ENCODE measurements at places on chromosomes 13 and 19. TPM values are rescaled to one million over a fixed set of nuclear protein-coding genes. Genes with fewer than 3 reads are reported as not detected.

Gene MED26
- 7.1 TPM for total RNA-seq

Gene HCST
- 0.81 TPM for total RNA-seq

DNA sequence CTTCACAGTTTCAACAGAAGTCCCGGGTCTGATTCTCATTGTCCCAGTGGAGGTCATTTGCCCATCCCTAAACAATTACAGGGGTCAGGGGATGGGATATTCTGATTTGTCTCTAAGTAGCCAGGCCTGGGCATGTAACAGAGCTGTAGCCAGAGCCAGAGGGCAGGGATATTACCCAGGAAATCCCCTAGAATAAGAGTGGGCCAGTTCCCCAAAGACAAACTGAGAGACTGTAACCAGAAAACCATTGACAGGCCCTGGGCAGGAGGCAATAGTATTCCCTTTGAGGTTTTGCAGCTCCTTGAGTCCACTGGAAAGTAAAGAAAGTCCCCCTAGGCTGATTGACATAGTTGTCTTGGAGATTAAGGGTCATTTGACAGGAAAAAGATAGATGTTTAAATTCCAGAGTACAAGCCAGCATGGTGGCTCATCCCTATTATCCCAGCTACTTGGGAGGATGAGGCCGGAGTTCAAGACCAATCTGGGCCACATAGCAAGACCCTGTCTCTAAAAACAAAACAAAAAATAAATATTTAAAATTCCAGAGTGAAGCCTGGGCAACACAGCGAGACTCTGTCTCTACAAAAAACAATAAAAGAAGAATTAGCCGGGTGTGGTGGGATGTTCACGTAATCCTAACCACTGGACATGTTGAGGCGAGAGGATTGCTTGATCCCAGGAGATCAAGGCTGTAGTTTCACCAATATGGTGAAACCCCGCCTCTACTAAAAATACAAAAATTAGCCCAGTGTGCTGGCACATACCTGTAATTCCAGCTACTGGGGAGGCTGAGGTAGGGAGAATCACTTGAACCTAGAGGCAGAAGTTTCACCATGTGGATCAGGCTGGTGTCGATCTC lies 1.9 kb upstream of the SDHAF1 start:
- no peak for DNase-seq

- no peak for DNase-seq
Measured at GRCh38 chr13:101988140-101988539, 413.7 kb downstream of the FGF14 start.

DNA sequence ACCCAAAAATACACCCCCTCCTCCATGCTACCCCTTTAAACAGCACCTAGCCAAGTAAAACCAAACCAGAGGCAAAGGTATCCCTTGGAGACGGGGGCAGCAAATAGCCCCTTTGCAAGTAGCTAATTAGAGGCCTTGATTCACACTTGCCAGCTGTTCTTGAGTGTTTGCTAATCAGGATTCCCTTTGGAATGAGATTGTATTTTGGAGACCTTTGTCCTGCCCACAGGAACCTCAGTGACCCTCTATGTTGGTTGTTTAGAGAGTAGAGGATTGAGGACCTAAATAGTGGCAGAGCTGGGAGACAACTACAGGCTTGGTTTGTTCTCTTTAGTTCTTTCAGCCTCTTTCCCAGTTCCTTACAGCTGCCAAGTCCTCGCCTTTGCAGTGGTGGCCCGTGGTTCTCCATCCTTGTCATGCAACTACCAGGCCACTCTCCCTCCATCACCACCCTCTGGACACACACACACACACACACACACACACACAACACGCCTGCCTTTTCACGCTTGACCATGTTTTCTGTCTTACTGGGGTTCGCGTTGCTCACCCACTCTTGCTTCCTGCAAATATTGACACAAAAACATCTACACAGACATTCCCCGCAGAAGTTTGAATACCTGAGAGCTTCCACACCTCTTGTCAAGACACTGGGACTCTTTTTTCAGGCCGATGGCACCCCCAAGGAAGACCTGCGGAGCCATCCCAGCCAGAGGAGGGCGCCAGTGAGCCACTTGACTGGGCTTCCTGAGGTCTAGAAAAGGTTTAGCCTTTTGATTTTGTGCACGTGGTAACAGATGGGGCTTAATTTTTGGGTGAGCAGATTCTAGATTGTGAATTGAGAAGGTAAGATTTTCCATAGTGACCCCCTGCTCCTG lies 80.0 kb upstream of the GPR183 start:
- DNase-seq, result no peak

GRCh38 chr13:42123600-42123999 lies 75.2 kb downstream of the DGKH start:
- DNase-seq, result no peak

DNA sequence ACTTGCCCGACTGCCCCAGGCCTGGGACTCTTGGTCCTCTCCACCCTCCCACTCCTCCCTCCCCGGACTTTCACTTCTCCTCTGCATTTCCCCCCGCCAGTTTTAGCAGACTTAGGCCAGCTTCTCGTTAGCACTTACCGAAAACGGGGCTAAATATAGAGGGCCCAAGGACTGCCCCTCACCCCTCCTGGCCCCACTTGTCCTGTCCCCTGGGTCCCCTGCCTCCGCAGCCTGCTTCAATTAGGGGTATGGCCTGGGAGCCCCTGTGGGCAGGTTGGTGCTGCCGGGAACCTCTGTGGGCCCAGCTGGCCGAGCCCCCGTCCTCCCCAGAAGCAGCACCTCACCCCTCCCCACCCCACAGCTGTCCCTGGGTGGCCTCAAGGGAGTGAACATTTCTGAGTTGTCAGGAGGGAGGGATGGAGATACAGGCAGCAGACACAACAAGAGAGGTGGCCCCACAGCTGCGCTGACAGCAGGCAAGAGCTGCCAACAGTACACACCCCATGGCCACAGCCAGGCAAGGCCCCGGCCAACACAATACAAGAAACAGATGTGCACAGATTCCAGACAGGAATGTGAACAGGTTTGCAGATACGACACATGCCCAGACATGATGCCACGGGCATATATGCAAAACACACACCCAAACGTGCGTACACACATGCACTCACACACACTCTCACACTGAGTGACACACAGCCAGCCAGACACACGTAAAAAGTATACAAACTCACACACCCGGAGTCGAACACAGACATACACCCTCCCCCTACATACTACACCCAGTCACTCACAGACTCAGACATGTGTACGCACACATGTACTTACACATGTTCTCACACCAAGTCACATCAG lies 2.6 kb downstream of the POU2F2 start:
- DNase-seq, result peak; percentile 86

- DNase-seq, result peak; percentile 56
Measured at GRCh38 chr13:76160961-76161925, 525.1 kb downstream of the LMO7 start.
